Stimulated activated CD4-positive, alpha-beta T cell treated with anti-CD3 and anti-CD28 coated beads, Interleukin-12 subunit alpha, Interleukin-12 subunit beta, amount 100 ng/mL, for 24 hours (primary cell): ENCODE measurements at places on chromosomes 2 and 18.

GRCh38 chr2:64876137-64876647 is 113.0 kb upstream of the SLC1A4 start:
- DNase-seq: no peak

DNA sequence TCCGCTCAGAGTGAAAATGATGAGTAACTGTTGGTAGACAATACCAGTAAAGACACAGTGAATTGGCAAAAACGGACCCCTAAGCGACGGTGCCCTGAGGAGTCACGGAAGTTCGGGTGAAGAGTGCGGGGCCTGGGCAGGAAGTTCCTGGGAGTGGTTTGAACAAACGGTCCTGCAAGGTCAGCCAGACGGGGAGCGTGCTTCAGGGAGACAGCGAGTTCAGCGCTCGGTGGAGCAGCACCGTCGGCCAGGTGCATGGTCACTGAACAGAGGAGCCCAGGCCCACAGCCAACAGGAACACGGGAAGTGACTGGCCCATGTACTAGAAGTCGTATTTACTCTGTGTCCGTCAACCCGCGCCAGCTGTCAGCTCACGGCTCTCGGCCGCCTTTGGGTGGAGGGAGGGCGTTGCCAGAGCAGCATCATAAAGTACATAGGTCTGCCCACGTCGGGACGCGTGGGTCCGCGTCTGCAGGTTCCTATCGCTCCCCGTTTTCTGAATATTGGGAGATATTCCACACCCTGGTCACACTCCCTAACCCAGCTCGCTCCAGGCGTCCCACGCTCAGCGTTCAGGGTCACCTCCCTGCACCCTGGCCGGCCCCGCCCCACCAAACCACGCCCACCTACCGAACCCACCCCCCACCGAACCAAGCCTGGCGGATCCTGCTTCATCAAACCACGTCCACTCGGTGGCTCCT is 75.6 kb upstream of the UXS1 start:
- peak; percentile 8 for DNase-seq

DNA sequence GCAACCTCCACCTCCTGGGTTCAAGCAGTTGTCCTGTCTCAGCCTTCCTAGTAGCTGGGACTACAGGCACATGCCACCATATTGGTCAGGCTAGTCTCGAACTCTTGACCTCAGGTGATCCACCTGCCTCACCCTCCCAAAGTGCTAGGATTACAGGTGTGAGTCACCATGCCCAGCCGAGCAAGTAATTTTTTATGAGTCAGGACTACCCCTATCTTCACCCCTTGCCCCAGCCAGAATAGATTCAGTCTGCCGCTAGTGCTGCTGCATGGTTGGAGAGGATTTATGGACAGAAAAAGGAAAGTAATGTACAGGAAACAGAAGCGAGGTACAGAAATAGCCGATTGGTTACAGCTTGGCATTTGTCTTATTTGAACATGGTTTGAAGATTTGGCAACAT is 48.9 kb downstream of the BMPR2 start:
- no peak for DNase-seq

GRCh38 chr2:38528008-38528442 is 74.7 kb downstream of the HNRNPLL start:
- DNase-seq: no peak

DNA sequence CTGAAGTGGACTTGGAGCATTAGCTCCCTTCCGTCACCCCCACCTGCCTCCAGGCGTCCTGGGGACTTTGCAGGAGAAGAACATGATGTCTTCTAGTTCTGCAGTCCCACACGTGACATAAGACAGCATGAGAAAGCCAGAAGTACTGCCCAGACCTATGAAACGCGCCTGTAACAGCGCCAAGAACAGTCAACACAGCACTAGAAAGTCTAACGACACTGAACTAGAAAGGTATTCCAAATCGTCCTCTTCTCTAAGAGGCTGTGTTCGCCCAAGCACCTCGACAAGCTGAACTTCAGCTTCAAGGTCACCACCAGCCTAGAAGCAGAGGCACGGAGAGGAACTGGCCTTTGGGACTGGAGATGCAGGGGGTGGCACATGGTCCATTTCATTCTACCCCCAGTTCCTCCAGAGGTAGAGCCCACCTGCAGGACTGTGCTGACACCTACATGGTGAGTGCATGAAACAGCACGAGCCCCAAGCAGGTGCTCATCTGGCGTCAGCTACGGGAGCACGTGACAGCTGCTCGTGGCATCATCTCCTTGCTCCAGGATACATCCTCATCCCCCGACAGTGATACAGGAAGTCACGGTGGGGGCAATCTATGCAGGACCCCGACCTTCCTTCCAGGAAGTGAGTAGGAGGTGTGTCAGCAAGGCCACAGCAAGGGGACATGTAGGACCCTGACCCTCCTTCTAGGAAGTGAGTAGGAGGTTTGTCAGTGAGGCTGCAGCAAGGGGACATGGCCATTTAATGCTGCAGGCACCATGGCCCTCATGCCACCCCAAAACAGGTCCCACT is 3.7 kb downstream of the HDAC4 start:
- no peak for DNase-seq

GRCh38 chr2:101806701-101807100 is 109.2 kb downstream of the MAP4K4 start:
- DNase-seq: no peak

GRCh38 chr18:76524900-76525698 is 30.1 kb upstream of the ZNF516 start:
- no peak for DNase-seq

DNA sequence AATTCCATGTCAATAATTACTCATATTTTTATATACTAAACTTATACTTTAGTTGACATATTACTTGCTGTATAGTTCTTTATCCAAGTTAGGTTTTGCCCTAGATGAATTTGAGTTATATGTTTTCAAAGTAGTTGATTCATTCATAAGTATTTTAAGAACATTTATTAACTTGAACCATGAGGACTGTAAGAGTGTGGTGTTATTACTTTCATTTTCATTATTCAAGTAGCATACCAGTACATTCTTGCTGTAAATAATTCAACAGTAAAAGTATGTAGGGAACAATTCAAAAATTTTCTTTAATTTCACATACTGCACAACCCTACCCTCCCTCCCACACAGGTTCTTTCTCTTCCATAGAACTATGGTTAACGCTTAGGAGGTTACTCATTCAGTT is 75.4 kb downstream of the ANKRD12 start:
- DNase-seq: no peak

GRCh38 chr2:236573066-236573929 is 3.7 kb downstream of the ACKR3 start:
- no peak for DNase-seq

DNA sequence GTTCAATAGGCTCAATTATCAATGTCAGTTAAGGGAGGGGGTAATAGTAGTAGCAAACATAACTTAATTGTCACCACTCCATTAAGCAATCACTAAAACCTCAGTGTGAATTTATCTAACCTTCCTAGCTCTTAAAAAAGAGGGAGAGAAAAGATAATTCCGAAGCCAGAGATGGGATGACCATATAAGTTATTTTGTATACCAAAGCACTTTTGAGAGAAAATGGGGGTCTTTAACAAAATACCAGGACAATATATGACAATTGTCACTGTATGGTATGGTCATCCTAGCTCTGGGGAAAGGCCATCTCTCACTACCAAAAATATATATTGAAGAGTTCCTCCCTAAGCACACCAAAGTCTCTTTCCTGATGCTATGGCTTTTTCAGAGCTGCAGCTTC is 55.1 kb downstream of the SPHKAP start:
- DNase-seq: no peak

- DNase-seq: no peak
These were observed 88.9 kb downstream of the MCFD2 start for GRCh38 chr2:46826569-46827245.

DNA sequence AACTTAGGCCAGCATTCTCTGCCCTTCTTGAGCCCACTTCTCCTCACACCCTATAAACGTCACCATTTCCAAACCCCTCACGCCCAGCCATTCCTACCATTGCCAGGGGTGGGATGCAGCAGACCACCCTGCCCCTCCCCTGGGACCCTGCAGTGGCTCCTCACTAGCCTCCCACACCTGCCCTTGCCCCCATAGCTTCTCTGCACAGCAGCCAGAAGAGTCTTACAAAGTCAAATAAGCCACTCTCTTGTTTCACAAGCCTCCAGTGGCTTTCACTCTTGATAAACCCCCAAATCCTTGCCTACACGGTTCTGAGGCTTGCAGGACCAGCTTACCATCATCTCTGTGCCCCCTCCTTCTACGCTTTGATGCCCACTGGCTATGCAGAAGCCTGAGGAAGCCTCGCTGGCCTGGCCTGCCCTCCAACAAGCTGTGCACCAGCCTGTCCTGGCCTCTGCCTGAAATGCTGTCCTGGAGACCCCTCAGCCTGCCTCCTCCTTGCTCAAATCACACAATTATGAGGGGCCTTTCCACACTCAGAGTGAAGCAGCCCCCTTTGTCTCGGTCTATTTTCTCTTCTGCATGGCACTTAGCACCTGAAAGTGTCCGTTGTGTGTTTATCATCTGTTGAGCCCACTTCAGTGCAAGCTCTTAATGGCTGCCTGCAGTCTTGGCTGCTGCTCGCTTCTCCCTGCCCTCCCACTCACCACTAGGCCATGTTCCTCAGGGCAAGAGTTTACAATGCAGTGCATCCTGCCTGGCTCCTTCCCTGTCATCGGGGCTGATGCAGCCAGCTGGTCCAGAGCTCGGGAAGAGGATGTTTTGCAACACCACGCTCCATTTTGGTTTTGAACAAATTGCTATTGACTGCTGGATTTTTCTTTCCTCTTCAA is 82.6 kb upstream of the RGPD5 start:
- no peak for DNase-seq

DNA sequence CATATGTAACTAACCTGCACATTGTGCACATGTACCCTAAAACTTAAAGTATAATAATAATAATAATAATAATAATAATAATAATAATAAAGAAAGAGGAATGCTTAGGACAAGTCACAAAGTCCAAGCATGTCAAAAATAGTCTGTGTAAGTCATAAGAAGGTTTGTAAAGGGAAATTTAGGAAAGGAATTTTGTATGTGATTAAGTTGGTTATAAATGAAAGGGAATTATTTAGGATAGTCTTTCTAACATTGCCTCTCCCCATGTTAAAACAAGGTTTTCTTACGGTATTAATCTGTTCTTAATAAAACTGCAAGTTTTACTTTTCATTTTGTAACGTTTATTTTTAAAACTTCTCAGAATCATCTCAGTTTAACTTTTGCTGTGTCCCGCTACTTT is 62.8 kb downstream of the SESTD1 start:
- DNase-seq: no peak

- DNase-seq: no peak
These were observed 13.4 kb downstream of the DTYMK start for GRCh38 chr2:241673189-241673663.

- DNase-seq: no peak
These were observed 807.8 kb downstream of the TRIB2 start for GRCh38 chr2:13524492-13524891.

- DNase-seq: no peak
These were observed 70.1 kb downstream of the RPE start for GRCh38 chr2:210072493-210072892.

GRCh38 chr2:218474527-218474926 is 55.6 kb downstream of the VIL1 start:
- DNase-seq: no peak

DNA sequence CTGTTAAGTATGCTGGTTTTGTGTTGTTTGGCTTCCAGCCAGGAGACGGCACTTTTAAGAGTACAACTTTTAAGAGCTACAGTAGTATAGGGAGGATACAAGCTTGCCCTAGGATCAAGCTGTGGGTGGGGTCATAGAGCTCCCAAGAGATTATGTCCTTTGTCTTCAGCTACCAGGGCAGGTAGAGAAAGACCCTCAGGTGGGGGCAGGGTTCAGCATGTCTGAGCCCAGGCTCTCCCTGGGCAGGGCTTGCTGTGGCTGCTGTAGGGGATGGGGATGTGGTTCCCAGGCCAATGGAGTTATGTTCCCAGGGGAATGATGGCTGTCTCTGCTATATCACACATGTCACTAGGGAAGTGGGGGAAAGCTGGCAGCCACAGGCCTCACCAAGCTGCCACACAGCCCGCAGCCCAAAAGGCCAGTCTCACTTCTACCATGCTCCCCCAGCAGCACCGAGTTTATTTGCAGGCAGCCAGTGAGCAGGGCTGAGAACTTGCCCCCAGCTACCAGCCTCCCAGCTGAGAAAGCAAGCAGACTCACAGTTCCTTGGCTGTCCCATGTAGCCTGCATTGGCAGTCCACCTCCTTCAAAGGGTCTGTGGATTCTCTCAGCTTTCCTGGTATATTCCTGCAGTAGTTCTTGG is 105.7 kb upstream of the ERBB4 start:
- DNase-seq: no peak

DNA sequence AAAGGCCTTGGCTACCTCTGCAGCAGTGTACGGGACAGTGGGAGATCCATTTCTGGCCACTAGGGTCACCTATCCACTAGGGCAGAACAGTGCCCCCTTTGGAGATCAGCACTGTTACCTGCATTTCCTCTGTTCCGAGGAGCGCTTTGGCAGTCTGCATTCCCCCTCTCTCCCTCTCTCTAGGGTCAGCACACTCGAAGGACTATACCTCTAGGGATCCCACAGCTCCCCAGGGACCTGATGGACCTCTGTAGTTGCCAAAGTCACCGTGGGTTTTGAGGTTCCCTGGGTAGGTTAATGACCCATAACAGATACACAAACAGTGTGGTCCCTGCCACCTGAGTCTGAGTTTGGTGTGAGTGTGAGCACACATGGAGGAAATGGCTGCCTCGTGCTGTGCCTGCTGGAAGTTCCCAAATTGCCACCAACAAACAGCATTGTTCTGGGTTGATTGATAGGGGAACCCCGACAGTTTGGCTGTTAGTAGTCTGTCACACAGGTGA is 99.8 kb upstream of the VWC2L start:
- no peak for DNase-seq

GRCh38 chr2:180324182-180324581 is 317.1 kb upstream of the CWC22 start:
- DNase-seq: no peak

DNA sequence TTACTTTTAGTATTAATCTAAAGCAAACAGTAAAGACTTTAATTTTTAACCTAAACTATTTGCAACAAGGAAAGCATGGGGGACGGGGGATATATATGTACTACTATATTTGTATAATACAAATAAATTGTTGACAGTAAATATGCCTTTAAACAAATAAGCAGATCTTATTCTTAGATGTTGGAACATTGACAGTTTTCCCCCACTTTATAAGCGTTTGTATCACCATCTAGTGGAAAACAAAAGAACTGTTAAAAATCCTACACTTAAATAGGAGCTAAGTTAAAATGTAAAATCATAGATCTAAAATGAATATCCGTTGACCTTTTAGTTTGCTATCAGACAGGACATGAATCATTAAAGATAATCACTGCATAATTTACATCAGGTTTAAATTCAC is 50.0 kb downstream of the RBBP8 start:
- DNase-seq: no peak

GRCh38 chr2:47172922-47173695 is 18.0 kb upstream of the STPG4 start:
- no peak for DNase-seq
